Brain (organoid and tissue), 16 donors: ENCODE measurements at places on chromosomes 16 and 17.

DNA sequence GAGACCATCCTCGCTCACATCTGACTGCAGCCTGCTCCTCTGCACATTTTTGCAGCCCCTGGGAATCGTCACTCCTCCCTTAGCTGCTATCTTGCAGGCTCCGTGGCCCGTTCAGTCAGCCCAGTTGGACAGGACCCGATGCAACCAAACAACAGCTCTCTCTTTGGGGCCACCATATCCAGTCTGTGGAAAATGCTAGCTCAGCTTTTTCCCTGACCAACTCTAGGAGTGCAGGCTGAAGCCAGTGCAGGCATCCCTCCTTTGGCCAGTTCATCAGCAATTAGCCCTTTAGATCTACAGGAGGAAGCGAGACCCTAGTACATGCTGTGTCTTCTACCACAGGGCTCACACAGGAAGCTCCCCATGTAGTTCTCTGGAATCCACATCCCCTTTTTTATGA is 182.1 kb downstream of the HS3ST3A1 start:
- no peak for DNase-seq

GRCh38 chr17:47072886-47073285 is 93.8 kb upstream of the RPRML start:
- DNase-seq, result peak; percentile 21

DNA sequence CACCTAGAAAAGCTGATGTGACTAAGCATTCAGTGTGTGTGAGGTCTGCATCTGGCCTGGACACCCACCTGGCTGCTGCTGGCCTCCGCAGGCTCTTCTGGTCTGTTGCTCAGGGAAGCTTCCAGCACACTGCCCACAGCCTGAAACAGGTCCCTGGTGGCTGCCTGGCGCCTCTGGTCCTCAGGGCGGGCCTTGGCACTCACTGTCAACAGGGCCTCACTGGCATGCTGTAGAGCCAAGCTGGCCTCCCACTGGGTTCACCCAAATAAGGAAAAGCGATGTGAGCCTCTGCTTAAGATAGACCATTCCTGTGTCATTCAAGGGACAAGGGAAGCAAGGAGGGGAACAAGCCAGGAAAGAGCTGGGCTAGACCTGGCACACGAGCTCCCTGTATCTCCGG is 70.6 kb upstream of the BCO1 start:
- DNase-seq, result no peak

DNA sequence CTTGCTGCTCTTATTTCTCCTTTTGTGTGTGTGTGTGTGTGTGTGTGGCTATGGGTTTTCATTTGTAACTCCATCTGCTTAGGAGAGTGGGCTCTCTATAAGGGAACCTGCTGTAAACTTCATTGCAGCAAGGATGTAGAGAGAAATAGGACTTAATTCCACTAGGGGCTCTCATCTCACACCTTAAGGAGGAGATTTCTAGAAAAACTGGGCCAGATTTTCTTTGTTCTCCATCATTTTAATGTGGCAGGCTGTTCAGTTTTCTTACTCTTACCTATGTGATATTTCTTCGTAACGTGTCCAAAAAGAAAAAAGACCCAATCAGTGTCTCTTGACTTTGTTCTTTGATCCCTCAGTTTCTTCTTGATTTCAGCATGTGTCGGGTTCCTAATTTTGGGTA is 4.5 kb upstream of the CASC3 start:
- DNase-seq, result no peak

GRCh38 chr17:41413353-41413957 is 10.9 kb downstream of the KRT37 start:
- peak; percentile 26 for DNase-seq
